ENCODE measurements at places on chromosomes 4 and X. TPM values are rescaled to one million over a fixed set of nuclear protein-coding genes. Genes with fewer than 3 reads are reported as not detected.

The C4orf51 gene
- not detected for total RNA-seq

- DNase-seq: no peak
These were observed 1568.6 kb upstream of the PCDH7 start for GRCh38 chr4:29151584-29151983.

DNA sequence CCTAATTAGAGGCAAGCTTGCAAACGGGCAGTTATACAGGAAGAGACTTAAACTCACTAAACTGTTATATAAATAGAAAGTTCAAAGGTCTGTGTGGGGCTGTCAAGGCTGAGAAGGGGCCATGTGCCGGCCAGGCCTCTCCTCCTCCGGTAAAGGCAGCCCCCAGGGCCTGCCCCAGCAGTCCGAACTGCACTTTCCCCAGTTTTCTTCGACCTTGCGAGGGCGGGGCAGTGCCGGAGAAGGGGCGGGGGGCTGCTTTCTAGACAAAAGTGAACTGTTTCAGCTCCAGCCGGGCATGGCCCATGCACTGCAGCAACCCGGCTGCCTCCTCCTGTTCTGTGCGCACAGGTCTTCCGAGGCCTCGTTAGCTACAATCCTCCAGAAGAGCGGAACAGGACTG lies 4.1 kb downstream of the AFF2 start:
- no peak for DNase-seq

GRCh38 chr4:25814301-25815136 lies 48.3 kb downstream of the SEL1L3 start:
- no peak for DNase-seq

- DNase-seq: no peak
These were observed 12.7 kb upstream of the CD38 start for GRCh38 chr4:15765391-15765790.

Data from suprapubic skin (tissue), 4 donors.